ENCODE measurements at places on chromosomes 5 and 9. TPM values are rescaled to one million over a fixed set of nuclear protein-coding genes. Genes with fewer than 3 reads are reported as not detected.
A peak's percentile ranks its signal among the peaks of the same experiment; 100 is the strongest.

DNA sequence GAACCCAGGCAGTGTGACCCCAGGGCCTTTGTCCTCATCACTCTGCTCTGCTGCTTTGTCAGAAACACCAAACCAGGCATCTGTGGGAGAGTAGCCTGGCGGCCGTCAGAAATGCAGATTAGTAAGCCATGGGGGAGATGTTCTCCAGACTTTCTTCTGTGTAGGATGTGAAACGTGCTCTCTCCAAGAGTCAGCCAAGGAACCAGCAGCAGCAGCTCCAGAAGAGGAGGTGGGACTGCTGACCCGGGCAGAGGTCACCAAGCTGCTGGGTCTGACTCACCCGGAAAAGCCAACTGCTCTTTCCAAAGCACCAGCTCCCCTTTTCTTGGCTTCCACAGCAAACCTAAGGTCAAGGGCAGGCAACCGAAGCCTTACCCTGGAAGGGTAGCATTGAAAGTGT, 14.4 kb upstream of the ABLIM3 start:
- DNase-seq, result no peak

- no peak for DNase-seq
Observed at GRCh38 chr9:126097679-126098078, 228.9 kb upstream of the MVB12B start.

DNA sequence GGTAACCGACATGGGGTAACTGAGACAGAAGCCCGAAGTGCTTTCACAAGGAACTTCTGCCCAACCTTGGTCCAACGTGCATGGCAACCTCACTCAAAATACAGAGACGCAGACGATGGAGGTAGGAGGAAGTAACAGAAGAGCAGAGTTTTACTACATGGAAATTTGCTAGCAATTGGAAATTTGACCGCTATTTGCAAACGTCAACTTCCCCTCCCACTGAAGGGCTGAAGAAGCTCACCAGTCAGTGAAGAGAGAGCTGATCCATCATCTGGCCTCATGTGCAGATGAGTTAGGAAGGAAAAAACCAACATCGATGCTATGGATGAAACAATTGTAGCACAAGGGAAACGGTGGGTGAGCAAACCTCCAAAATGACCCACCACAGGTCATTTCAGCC, 196.7 kb downstream of the RGS3 start:
- DNase-seq, result no peak

- no peak for DNase-seq
Observed at GRCh38 chr9:107462691-107463090, 26.9 kb downstream of the KLF4 start.

DNA sequence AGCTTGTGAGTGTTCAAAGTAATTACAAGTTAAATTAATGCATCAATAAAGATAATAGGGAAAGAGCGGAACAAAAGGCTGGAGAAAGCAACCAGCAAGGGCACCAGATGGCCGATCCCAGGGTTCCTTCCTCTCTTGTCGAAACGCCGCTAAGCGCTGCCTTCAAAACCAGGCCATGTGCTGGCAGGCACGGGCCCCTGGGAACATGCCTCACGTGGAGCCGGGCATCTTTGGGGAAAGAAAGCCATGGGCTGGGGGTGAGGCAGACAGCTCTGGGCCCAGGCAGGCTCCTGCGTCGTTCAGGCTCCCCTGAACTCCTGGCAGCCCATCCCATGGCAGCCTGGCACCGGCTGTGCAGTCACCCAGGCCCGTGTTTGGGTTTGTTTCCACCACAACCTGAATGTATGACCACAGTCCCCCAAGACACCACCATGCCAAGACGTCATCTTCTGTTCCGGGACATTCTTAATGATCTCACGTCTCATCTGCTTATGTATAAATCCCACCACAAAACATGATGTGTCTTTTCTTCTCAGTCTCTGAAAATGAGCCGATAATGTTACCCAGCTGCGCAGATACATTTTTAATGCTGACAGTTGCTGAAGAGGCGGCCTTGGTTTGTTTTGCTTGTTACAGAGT, 110.4 kb upstream of the SARDH start:
- DNase-seq, result no peak

GRCh38 chr9:19642256-19642655, 146.6 kb downstream of the SLC24A2 start:
- DNase-seq, result no peak

DNA sequence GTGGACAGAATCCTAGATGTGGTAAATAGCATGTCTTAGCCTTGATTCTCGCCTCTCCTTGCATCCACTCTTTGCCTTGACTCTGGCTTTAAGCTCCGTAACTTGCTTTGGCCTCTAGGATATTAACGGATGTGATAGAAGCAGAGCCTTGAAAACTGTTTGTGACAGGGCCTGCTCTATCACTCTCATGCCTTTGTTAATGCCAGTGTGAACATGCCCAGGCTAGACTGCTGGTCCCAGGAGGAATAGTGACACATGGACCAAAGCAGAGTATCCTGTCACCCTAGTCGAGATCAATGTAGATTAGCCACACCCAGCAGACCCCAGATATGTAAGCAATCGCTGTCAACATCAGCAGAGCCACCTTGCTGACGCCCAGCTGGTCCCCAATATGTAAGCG, 109.9 kb upstream of the C9orf72 start:
- DNase-seq, result no peak

- no peak for DNase-seq
Observed at GRCh38 chr9:109775516-109775915, 4.5 kb upstream of the PALM2AKAP2 start.

GRCh38 chr5:50352382-50352781, 88.7 kb downstream of the EMB start:
- no peak for DNase-seq

DNA sequence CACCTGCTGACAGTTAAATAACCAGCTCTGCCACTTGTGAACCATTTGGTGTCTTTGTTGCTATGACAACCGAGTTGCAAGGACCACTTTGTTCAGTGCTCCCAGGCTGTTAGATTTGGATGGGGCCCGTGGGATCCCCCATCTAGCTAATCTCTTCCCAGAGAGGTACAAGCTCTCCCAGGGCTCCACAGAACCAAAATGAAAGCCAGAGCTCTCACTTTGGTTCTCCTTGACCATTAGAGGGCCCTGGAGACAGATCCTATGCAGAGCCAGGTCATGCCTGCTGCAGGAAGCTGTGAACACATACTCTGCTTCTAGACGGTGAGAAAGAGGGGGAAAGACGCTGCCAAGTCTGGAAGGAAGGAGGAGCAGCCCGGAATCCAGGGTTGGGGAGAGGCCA, 224.6 kb downstream of the GABBR2 start:
- peak; percentile 69 for DNase-seq

GRCh38 chr9:69199769-69200470, 25.8 kb downstream of the TJP2 start:
- no peak for DNase-seq

DNA sequence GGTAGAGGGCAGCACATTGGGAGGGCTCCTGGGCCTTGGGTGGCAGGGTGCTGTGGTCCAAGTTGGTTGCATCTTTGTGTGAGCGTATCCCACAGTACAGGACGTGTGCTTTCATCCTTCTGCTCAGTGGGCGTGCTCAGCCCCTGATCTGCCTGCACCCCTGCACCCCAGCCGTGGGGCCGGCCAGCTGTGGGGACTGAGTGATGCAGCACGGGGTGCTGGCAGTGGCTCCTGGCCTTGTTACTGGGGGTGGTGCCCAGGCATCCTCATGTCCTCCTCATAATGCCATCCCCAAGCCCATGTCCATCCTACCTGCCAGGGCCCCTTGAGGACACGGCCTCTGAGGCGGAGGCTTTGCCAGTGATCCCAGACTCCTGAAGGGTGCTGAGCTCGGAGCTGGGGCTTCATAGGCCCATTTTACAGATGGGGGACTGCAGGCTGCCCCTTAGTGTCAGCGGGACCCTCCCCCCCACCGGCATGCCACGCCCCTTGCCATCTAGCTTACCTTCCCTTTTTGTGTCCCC, 100.7 kb downstream of the PHF2 start:
- peak; percentile 79 for DNase-seq

DNA sequence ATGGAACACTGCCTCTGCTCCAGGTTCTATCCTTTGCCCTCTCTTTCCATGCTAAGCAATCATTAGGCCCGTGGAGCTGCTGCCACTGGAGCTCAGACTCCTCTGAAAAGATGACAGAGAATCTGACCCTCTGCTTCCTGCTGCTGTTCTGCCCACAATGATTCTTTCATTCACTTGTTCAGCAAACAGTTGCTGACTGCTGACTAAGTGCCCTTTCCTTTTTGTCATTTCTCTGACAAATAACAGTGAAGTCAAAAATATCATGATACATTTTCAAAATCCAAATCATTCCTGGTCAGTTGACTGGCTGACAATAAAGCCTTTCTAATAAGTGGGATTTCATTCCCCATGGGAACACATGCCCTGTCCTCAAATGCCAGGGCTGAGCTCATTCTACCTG, 110.1 kb downstream of the SIL1 start:
- DNase-seq, result no peak

DNA sequence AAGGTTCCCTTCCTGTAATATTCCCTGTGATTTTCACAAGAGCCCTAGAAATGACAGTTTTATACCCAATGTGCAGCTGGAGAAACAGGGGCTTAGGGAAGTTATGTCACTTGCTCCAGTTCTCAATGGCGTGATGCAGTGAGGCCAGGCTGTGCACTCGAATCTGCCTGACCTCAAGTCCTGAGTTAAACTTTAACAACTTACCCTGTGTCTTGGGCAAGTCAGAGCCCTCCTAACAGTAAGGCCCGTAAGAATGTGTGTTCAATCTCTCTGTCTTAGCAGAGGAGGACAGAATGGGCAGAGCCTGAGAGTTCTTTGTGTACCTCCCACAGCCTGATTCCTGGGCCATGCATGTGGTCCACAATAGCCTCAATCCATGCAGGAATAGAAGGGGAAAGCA, 181.1 kb downstream of the TRIM32 start:
- DNase-seq, result no peak

DNA sequence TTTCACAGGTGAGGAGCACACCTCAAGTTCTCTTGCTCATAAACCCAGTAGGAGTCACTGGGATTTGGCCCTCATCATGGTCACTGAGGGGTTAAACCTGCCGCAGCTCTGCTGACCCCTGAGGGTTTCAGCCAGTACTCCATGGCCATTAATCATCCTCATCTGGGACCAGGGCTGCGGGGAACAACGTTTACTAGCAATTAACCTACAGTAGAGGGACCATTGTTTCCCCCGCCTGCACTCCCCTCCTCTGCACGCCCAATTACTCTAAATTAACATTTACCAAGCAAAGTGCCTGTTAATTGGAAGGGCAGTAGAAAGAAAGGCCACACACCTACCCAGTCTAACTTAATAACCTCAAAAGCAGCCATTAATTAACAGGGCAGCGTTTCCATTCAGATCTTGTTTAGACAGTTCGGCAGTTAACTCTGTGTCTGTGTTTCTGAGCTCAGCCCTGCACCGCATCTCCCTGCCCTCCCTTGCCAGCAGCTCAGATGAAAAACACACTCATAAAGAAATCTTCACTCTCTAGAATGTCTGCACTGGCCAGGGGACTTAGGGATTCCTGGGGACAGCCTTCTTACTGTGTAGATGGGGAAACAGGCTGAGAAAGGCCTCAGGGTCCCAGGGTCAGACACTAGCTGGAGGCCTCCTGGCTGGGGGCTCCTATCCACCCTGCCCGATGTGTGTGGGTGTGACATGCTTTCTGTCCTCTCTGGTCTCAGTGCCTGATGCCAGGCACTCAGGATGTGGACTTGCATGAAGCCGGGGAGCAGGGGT, 51.6 kb downstream of the ALG2 start:
- DNase-seq, result no peak

GRCh38 chr9:34443976-34444375, 14.4 kb downstream of the FAM219A start:
- no peak for DNase-seq

DNA sequence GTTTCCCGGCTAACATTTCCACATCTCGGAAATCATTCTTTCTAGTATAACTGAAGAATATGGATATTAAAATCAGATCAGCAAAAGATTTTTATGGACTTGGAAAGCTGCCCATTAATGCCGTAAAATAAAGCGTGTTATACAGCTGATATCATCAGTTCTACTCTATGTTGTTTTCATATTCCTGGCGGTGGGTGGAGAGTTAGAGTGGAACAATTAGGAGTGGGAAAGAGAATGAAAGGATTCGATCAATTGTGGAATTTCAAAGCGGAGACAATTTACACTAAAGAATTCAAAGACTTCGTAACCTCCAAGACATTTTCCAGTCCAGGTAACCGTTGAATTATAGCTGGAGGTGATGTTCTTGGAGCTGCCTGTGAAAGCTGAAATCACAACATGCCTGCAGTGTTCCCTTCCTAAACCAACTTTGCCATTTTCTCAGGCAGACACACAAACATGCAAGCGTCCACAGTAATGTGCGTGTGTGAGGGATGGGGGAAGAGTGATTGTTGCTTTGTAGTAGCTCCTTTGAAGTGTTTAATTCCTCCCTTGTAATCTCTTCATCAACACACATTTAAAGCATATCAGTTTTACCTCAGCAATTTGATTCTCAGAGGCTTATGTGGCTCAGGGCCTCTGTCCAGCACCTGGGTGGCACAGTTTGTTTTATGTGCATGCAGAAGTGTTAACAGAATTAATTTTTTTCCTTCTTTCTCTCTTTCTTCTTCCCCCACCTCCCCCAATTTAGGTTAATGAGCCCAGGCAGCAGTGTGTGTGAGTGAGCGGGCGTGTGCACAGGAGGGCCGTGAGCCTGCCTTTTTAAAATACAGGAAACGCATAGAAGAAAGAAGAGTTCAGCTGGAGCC, 544.1 kb downstream of the RAB3C start:
- DNase-seq, result no peak

DNA sequence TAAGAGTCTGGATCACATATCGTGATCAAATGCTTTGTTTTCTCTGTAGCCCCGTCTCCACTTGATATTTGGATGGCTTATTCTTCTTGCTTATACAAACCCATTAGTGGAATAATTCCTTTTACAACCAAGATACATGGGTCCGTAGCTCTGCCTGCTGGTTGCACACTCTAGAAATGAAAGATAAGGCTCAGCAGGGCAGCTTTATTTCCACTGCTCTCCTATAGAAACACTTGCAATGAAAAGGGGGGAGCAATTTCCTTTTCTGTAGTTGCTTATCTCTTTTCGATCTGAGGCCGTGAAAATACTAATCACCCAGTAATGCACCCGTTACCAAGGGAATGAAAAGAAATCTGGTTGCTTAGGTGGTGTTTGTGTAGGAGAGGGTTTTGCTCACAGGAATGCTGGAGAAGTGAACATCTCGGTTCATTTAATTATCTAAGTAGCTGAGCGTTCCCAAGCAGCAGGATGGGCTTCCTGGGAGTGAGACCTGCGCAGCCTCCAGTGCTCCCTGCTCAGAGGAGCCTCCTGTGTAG, 131.7 kb downstream of the ADAMTS16 start:
- DNase-seq, result no peak

DNA sequence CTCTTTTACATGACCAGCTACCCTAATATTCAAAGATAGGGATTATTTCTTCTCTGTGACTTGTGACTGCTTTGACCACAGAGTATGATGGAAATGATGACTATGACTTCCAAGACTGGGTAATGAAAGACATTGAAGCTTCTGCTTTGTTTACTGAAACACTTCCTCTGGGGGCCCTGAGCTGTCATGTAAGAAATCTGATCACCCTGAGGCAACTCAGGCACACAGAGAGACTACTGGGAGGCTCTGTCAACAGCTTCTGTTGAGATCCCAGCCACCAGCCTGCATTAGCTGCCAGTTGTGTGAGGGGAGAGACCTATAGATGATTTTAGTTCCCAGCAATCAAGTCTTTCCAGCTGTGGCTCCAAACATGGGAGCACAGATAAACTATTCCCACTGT, 76.5 kb downstream of the KCTD16 start:
- DNase-seq, result no peak

Gene PTPN3
- total RNA-seq, result 15.5 TPM

Gene SLC6A7
- total RNA-seq, result 0.25 TPM

Gene ACSL6
- total RNA-seq, result 0.49 TPM

Gene MZB1
- not detected for total RNA-seq

Gene GABBR2
- not detected for total RNA-seq

Gene FOXD4L6
- not detected for total RNA-seq

Gene SPIN1
- 72.9 TPM for total RNA-seq

Gene SAPCD2
- 2.7 TPM for total RNA-seq

Gene CXCL14
- total RNA-seq, result 62.1 TPM

Gene KIF20A
- 2.5 TPM for total RNA-seq
